Right renal cortex interstitium (tissue), 3 donors: ENCODE measurements at places on chromosomes 6 and 20.

DNA sequence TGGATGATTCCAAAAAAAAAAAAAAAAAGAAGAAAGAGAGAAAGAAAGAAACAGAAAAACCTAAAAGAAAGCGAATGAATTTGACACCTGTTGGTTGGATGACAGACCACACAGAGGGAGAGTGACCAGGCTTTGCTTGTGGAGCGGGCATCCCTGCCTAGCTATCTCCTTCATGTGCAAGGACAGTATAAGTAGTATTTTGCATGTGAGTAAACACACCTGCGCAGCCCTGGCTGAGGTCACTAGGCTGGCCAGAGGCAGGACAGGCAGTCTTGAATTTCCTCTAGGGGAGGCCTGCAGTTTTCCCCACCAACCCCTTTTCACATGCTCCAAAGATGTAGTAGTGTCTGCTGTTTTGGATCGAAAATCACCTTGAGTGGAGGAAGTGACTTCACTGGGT, 126.4 kb downstream of the CCDC170 start:
- no peak for DNase-seq

DNA sequence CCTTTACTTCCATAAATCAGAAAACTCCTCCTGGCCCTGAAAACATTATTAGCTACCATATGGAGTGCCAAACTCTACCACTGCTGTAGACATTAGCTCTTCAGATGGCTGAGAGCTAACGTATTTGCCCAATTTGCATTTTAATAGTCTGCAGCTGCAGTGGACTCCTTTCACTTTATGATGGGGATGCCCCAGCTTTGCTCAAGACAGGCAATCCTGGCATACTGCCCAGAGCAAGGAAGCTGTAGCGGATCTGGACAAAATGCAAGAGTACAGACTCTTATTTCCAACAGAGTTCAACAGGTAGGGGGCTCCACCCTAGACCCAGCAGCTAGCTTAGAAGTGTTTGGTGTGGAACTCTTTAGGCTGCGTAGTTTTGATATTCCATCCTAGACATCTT, 246.7 kb downstream of the FOXC1 start:
- no peak for DNase-seq

DNA sequence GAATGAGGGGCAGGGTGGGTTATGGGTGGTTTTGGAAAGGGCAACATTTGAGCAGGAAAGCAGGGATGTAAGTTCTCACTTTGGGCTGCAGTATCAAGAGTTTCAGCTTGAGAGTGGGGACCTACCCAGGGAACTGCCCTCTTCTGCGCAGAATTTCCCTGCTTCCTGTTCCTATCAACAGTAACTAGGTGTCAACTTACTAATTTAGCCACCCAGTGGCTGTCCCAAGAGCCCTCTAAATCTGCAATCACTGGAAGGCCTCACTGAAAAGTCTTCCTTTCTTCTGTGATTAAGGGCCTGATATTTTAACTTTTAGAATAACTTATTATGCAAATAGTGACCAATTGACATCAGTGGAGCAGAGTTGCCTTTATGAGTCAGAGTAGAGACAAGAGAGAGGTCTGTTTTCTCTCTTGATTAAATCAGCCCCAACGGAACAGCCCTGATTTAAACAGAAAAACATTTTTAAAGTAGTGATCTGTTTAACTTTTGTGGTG, 118.2 kb upstream of the RIPOR2 start:
- no peak for DNase-seq

GRCh38 chr20:60233018-60233630, 274.9 kb downstream of the CDH26 start:
- peak; percentile 5 for DNase-seq

- DNase-seq = no peak
Measured at GRCh38 chr20:58642441-58642840, 8.6 kb upstream of the STX16 start.

GRCh38 chr20:44420497-44420896, 55.2 kb upstream of the TTPAL start:
- DNase-seq = no peak

DNA sequence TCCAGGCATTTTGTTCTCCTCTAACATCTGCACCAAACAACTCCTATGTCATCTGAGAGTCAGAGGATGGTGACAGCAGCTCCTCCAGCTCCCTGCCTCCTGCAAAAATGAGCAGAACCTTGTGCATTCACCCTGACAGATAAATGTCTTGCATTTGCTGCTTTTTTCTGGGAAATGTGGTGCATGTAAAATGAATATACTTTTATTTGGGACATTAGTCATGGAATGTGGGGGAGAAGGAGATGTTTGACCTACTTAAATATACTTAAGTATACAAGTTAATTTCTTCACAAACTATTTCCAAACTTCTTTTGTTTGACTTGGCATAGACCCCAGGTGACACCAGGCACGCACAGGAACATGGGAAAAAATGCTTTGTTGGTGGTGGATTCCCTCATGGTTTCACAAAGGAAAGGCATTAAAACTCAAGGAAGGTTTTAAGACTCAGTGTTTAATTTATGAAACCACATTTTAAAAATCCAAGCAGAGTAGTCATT, 181.8 kb upstream of the MCHR2 start:
- peak; percentile 63 for DNase-seq

DNA sequence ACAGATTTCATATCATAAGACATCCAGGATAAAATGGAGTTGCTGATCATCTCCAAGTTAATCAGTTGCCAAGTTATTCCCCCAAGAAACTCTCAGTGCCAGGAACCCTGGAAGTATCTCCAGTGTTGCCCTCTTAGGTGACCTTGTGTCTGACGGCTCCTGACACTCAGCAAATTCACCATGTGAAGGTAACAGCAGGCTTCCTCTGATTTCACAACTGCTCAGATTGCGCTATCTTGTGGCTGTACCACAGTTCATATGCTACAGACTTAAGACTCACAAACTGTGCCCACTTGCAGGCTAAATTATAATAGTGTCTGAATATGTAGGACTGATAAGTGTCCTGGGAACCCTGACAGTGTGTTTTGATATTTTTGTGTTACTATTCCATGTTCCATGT, 186.6 kb upstream of the OPRM1 start:
- no peak for DNase-seq
